ENCODE measurements at places on chromosomes 13 and 19.

DNA sequence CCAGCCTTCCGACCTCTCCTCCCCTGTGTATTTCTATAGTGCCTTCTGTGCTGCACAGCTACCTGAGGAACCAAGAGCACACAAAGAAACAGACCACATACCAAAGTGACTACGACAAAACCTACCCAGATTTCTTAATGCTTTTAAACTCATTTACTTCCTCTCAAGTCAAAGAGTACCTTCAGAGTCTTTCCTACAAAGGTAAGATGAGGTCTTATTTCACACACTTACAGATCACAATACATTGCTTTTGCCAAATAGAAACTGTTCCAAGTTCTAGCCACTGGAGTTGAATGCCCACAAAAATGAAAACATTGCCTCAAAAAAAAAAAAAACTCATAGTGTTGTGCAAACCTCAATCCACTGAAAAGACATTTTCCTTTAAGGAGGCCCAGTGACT lies 36.4 kb downstream of the TEX26 start:
- no peak for DNase-seq

- DNase-seq = no peak
Observed at GRCh38 chr13:111006506-111007031, 91.7 kb upstream of the ANKRD10 start.

DNA sequence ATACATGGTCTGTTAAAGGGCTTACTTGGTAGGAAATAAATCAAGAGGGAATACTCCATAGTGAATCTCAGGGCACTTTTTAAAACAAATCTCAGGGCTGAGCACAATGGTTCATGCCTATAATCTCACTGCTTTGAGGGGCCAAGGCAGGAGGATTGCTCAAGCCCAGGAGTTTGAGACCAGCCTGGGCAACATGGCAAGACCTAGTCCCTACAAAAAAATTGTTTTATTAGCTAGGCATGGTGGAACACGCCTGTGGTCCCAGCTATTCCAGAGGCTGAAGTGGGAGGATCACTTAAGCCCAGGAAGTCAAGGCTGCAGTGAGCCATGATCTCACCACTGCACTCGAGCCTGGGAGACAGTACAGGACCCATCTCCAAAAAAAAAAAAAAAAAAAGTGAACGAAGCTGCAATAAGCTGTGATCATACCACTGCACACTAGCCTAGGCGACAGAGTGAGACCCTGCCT lies 25.2 kb downstream of the ABCC4 start:
- no peak for DNase-seq

- peak; percentile 89 for DNase-seq
Observed at GRCh38 chr19:55088543-55089341, 13.1 kb downstream of the EPS8L1 start.

DNA sequence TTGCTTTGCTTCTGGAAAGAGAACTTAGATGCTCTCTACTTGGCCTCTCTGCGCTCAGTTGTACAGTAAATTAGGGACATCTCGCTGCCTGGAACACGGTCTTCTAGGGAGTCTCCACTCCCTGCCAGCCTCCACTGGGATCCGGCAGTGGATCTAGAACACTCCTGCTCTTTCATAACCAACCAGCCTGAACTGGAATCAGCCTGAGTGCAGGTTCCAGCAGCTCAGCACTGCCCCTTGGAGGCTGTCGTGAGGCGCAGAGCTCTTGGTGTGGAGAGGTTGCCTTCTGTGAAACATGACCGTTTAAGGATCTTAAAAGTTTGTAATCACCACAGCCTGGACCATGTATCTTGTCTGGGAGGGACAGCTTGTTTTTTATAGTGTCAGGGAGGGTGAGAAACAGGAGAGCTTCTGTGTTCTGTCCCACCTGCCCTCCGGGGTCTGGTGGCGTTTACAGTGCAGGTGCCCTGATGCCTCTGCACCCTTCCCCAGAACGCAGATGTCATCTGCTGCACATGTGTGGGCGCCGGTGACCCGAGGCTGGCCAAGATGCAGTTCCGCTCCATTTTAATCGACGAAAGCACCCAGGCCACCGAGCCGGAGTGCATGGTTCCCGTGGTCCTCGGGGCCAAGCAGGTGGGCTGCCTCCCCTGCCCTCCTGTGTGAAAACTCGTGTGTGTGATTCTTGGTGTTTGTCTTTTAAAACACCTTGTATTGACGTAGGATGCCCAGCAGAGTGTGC lies 24.8 kb downstream of the UPF1 start:
- DNase-seq = peak; percentile 31

DNA sequence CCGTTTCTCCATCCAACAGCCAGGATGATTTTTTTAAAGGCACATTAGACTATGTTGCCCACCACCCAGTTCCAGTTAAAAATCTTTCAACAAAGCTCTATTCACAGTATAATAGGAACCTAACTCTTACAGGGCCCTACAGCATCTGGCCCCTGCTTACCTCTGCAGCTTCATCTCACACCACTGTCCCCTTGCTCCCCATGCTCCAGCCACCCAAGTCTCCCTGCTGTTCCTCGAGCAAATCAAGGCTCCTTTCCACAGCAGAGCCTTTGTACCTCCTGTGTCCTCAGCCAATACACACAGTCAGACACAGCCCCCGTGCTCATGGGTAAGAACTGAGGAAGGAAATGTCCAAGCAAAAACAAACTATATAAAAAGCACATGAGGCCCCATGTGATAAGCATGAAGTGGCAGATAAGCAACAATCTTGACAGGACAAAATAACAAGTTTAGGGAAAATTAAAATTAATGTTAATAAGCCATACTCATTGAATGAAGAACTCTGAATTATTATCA lies 67.5 kb downstream of the TSC22D1 start:
- no peak for DNase-seq

DNA sequence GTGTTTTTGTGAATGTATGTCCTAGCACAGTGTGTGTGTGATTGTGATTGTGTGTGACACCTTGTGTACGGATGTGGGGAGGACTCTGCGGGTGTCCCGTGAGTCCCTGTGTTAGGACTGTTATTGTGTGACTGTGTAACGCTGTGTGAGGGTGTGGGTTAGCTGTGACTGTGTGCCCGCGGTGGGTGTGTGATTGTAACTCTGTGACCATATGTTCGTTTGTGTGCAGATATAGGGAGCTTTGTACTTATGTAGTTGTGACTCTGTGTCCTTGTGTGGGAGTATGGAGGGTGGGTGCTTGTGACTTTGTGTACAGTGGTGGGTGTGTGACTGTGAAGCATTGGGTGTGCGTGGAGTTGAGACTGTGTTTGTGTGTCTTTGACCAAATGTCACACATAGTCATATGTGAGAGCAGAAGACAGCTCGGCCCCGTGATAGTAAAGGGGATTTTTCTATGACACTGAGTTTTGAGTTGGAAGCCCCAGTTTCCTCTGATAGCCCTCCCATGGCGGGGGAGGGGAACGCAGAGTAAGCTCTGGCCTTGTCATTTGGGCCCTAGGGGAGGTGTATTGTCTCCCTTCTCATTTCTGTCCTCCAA lies 949 bp upstream of the ZNF260 start:
- peak; percentile 36 for DNase-seq

GRCh38 chr19:50383852-50384684 lies at the start of gene POLD1:
TSS of gene POLD1 (plus strand) at chr19:50384347. CDS start at chr19:50398852, 14,505 bp downstream.
- peak; percentile 97 for DNase-seq

DNA sequence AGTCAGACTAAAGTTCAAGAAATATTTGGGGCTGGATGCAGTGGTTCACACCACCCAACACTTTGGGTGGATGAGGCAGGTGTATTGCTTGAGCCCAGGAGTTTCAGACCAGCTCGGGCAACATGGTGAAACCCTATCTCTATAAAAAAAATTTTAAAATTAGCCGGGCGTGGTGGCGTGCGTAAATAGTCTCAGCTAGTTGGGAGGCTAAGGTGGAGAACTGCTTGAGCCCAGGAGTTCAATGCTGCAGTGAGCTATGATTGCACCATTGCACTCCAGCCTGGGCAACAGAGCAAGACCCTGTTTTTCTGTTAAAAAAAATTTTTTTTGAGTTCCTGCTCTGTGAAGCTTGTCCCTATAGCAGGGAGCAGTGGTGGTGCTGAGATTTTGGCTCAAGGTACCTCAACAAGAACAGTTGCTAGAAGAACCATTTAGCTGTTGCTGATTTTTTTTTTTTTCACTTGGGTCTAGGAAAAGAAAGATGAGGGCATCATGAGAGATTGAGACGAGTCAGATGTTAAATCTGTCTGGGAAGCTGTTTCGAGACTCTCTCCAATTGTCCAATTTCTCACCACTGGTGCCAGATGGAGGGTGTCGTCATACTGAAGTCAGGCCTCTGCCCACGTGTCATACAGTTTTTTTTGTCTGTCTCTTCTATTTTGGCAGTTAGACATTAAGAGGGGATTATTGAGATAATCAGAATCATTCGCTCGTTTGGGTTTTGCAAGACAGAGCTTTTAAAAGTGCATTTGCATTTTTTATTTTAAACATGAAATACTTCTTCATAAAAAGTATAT lies 3.7 kb downstream of the SLC25A42 start:
- DNase-seq = no peak

DNA sequence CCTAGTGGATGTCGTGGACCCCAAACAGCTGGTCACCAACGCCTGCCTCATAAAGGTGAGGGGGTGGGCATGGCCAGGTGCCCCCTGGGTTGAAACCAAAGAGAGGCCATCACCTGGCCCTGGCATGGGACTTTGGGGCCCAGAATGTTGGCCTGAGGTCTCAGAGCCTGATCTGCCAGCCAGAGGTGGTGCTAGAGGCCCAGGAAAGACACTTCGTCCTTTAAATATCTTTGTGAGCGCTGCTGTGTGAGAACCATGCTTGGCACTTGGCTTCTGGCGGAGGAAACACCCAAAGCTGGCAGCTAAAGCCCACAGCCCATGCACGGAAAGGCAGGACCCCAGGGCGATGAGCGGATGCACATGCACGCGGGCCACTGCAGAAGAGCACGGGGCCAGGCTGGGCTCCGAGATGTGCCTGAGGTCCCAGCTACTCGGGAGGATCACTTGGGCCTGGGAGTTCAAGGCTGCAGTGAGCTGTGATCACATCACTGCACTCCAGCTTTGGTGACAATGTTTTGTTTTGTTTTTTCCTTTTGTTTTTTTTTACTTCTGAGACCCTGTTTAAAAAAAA lies 4.3 kb upstream of the ADM5 start:
- no peak for DNase-seq

GRCh38 chr19:35202722-35203688 lies 25.5 kb downstream of the FAM187B start:
- DNase-seq = no peak

DNA sequence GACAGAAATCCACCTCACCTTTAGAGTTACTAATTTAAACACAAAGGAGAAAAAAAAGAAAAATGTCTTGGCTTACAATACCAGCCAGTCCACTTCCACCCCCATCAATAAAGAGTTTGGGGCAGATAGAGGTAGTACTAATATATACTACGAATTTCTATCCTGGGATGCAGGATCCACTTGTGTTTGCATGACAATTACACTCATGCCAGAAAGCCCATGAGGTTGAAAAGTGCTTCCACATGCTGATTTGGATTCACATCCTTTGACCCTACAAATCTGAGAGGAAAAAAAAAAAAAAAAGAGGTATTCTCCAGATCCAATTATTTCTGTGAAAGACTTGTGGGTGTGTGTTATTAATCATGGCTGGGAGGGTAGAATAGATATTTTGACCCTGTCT lies 335.2 kb downstream of the SLITRK1 start:
- DNase-seq = no peak

GRCh38 chr19:18699403-18700054 lies 16.0 kb downstream of the CRTC1 start:
- DNase-seq = no peak

DNA sequence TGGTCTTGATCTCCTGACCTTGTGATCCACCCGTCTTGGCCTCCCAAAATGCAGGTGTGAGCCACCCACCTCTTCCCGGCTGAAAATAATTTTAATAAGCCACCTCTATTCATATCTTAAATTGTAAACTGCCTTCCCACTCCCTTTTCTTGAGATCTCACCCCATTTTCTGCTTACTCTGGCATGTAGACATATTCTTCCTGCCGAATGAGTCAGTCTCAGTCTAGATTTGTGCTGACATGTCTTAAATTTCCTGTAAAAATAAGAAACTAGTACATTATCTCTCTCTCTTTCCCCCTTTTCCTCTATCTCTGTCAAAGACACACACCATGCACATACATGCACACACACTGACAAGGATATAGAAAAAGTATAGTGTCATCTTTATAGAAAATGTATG lies 60.9 kb downstream of the THSD1 start:
- DNase-seq = no peak

DNA sequence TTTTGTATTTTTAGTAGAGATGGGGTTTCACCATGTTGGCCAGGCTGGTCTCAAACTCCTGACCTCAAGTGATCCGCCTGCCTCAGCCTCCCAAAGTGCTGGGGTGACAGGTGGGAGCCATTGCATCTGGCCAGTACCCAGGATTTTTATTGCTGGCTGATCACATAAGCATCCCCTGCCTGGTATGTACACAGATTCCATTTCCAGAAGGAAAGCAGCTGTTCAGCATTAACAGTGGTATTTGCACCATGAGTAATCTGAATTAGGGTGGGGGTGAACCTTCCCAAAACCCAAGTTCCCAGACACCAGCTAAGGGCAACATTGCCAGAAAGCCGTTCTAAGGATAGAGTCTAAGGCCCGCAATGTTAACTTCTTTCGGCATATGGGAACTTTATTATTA lies 7.3 kb downstream of the ZNF555 start:
- DNase-seq = no peak

DNA sequence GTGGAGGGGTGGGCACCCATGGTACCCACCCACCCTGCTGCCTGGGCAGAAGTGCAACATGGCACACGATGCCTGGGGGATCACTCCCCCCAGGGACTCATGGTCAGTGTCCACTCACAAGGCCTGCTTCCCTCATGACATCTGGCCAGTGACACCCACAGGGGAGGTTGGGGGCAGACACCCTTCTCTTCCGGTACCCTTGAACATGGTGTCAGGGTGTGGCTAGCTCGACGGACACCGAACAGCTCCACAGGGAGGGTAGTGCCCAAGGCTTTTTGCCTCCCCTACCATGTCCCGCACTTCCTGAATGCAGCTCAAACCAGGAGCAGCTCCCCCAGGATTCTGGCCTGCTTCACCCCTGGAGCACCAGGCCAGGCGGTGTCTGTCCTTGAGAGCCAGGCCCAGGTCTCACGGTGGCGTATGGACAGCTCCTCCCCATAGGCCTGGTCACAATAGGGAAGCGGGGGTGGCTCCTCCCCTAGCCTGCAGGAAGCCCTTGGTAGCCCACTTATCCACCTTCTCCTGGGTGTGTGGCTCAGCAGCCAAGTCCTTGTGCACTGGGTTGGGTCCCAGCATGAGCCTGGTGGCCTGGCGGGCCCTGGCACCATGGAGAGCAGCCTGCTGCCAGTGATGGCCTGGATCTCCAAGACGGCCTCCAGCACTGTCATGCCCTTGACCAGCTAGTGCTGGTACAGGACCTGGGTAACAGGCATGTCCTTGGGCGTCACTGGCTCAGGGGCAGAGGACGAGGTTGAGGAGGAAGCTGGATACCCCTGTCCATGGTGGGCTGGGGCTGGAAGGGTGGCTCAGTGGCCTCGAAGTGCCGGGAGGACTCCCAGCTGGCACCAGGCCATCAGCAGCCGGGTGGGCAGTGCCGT lies 7.8 kb downstream of the ACP4 start:
- DNase-seq = no peak

DNA sequence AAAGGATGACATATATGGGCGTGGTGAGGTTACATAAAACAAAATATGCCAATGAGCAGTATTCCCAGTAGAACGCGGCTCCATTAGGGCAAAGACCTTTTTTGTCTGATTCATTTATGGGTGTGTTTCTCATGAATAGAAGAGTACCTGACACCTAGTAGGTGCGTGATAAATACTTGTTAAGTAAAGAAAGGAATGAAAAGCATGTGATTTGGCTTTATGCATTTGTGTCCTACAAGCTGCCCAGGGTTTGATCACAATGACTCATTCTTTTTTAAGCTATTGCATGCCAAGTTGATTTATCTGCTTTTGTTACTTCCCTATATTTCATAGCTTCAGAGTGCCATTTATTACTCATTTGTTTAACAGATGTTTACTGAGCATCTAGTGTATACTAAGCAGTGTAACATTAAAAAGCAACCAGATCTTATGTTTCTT lies 19.1 kb upstream of the KCTD4 start:
- DNase-seq = no peak

Data from brain (organoid and tissue), 16 donors.